Stimulated activated CD4-positive, alpha-beta T cell treated with anti-CD3 and anti-CD28 coated beads, Interleukin-4, amount 100 ng/mL, for 24 hours (primary cell): ENCODE measurements at places on chromosomes 5 and 9.

DNA sequence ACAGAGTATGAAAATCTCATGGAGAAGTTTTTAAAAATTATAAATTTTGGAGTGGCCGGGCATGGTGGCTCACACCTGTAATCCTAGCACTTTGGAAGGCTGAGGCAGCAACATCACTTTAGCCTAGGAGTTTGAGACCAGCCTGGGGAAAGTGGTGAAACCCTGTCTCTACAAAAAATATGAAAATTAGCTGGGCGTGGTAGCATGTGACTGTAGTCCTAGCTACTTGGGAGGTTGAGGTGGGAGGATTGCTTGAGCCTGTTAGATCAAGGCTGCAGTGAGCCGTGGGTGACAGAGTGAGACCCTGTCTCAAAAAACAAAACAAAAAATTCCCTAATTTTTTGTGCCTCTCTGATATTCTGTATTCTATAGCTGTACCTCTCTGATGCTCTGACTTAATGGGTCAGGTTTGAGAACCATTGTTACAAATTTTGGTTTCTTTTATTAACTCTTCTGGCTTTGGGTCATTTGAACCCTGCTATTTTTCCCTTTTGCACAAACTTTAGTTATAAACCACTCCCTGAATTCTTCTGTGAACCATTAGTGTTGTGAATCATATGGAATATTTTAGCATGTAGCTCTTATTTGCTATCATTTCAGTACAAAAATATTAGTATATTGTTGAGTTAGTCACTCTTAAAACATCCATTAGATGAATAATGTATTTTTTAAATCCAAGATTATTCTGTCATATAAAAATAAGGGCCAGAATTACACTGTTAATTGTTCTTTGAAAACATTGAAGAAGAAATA is 51.0 kb downstream of the FER start:
- DNase-seq: no peak

DNA sequence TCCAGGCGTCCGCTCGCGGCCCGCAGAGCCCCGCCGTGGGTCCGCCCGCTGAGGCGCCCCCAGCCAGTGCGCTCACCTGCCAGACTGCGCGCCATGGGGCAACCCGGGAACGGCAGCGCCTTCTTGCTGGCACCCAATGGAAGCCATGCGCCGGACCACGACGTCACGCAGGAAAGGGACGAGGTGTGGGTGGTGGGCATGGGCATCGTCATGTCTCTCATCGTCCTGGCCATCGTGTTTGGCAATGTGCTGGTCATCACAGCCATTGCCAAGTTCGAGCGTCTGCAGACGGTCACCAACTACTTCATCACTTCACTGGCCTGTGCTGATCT is 294 bp downstream of the ADRB2 start:
- DNase-seq: no peak

- DNase-seq: no peak
These were observed 278.3 kb downstream of the TMEM38B start for GRCh38 chr9:105972466-105973204.

DNA sequence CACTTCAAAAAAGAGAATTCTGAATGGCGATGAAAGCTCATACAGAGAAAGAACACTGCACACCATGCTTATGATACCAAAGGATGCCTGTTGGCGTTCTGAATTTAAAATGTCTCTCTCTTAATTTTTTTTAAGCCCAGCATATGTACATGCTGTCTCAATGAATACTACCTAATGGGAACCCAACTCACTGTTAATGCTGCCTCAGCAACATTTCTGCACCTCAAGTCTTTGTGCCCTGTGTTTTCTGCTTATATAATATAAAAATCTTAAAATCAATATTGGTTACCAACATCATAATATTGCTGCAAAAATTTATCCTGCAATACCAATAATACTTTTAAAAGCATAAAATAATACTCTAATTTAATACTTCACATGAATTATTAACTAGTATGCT is 44.1 kb upstream of the POU5F2 start:
- DNase-seq: no peak
